Left kidney (tissue), 8 donors: ENCODE measurements at places on chromosomes 5 and 9.

DNA sequence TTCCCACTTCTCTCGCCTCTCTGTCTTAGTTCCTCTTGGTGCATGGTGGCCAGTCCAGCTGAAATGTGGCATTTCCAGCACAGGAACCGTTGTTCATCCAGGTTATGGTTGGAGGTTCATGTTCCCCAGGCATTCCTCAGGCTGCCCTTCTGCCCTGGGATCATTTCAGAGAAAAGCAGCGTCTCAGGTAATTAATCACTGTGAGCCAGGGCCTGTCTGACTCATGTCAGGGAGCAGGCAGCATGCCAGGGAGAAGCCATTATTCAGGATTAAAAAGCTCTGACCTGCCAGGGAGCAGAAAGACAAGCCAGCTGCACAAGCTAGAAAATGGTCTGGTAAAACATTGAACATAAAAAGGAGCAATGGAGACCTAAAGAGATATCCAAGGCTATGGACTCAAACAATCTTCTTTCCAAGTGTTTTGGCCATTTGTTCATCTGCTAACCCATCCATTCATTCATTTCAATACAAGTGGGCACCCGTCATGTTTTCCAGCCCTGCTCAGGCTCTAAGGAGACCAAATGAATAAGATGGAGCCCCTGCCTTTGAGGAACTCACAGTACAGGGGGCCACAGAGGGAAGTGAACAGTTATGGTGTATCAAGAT, 241.4 kb downstream of the DRD1 start:
- DNase-seq = peak; percentile 57

DNA sequence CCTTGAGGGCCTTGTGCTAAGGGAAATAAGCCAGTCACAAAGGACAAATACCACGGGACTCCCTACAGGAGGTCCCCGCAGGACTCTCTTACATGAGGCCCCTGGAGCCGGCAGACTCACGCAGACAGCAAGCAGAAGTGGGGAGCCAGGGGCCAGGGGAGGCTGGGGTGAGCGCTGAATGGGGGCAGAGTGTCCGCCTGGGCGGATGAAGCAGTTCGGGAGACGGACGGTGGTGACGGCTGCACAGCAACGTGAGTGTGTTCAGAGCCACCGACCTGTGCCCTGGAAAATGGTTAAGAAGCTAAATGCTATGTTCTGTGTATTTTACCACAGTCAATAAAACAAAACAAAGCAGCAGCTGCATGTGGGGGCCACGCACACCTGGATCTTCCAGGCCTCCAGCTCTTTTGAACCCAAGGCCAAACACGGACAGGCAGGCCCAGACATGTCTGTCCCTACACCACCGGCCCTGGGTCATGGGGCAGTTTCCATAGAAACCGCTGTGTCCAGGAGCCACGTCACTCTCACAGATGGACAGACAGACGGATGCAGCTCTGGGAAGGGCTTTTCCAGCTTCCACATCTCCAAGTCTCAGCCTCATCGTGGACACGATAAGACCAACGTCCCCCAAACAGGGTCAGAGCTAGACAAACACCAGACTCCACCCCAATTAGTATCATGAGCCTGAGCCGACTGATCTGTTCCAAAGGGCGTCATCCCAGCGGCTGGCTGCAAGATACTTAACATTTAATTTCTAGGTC, 103.9 kb downstream of the VAV2 start:
- DNase-seq = no peak

DNA sequence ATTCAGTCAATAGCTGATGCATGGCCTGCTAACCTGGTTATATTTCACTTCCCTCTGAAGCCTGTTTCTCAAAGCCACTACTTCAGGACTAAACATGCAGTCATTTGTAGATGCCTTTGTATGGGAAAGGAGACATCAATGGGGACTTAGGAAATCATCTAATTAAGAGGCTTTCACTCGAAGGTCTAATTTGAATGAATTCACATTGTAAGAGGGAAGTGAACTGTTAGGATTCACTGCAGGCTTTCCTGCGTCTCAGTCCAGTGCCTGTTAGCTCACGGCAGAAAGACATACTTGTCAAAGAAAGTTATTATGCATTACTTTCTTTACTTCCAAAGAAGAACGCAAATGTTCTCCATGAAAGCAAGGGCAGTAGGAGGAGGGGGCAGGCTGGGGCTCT, 50.6 kb upstream of the CDK20 start:
- DNase-seq = no peak

GRCh38 chr9:38649731-38650363, 29.5 kb upstream of the ANKRD18A start:
- no peak for DNase-seq

- no peak for DNase-seq
These were observed 376.6 kb upstream of the TUSC1 start for GRCh38 chr9:26054600-26055520.

GRCh38 chr5:26492906-26493459, 545.4 kb downstream of the CDH9 start:
- no peak for DNase-seq

GRCh38 chr9:99039505-99040182, 65.3 kb upstream of the TGFBR1 start:
- DNase-seq = no peak

DNA sequence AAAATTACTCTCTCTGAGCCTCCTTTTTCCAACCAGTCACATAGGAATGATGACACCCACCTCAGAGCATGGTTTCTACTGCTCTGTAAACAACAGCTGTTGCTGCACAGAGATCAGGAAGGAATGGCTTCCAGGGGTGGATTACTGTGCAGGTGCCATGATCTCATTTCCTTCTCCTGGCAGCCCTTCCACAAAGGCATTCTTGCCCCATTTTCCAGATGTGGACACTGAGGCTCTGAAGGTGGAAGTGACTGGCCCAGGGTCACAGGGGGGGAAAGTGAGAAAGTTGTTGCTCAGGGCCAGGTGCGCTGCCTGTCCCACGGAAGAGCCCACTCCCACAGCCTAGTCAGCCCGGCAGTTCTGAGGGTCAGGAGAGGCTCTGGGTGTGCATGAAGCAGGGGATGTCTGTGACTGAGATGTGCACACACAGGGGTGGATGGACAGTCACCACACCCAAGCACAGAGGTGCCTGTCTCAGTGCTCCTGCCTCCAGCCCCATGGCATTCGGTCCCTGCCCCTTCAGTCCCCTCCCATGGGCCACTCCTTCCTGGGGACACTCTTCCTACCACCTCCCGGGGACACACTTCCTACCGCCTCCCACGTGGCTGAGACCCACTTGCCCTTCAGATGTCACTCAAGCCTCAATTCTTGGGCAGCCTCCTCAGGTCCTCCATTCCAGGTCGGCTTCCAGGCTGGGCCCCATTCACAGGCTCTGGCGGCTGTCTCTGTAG, 17.0 kb downstream of the FGFR4 start:
- no peak for DNase-seq

GRCh38 chr5:149665416-149666175, 64.5 kb upstream of the PPARGC1B start:
- no peak for DNase-seq

GRCh38 chr5:5751498-5751897, 329.0 kb downstream of the ICE1 start:
- no peak for DNase-seq

DNA sequence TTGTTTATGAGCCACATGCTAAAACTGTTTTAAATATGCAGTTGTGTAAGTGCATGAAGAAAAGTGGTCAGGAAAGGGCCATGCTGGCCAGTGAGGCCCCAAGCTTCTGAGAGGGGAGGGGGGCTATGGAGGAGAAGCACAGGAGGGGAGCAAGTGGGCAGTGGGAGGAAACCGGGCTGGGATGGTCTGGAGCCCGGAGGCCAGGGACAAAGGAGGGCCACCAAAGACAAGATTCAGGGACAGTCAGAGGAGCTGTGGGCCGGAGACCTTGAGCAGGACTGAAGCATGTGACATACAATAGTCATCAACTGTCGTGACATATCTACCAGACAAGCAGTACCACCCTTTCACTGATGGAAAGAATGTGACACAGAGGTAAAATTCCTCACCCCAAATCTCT, 333.2 kb upstream of the IRX1 start:
- no peak for DNase-seq

- no peak for DNase-seq
These were observed 15.9 kb upstream of the OMD start for GRCh38 chr9:92439921-92440750.

DNA sequence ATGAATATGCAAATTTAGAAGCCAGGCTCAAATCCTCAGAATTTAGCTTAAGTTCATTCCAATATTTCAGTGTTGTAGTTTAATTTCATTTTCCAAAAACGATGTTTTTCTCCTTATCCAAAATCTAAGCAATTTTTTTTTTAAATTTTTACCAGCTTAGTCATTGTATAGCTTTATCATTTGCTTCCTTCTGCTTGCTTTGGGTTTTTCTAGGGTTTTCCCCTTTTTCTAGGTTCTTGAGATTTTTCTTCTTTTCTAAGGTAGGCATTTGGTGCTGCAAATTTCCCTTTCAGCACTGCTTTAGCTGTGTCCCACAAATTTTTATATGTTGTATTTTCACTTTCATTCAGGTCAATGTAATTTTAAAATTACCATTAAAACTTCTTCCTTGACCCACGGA, 34.4 kb upstream of the CCDC112 start:
- DNase-seq = no peak

GRCh38 chr5:150615141-150615699, 25.2 kb upstream of the SYNPO start:
- no peak for DNase-seq

DNA sequence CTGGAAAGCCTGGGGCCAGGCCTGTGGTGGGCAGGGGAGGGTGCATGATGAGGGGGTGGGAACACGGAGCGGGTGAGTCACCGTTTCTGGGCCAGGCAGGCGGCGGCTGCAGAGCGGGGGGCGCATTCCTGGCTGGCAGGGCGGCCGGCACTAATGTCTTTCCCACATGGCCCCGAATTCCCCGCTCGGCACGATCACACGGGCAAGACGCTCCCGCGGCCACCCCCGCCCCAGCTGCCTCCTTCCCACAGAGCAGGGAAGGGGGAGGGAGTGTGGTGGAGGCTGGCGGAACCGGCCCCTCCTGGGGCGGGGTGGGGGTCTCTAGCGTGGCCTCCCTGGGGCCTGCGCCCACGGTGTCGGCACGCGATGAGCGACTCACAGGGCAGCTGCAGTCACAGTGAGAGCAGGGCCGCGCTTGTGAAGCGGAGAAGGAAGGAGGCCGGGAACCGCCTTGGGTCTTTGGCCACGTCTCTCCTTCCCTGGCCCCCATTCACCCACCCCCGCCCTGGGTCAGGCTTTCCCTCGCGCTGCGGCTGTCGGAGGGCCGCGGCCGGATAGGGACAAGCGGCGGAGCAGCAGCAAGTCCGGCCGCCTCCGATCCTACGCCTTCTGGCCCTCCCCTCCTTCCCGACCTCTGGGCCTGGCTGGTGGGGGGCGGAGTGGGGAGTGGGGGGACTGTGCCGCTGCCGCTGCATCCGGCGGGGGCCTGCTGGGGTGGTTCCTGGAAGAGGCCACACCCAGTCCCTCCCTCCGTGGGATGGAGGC, 48.9 kb downstream of the CXXC5 start:
- DNase-seq = peak; percentile 82

- no peak for DNase-seq
These were observed 10.1 kb downstream of the EEIG1 start for GRCh38 chr9:127970401-127971313.

- DNase-seq = no peak
These were observed 115.4 kb downstream of the ST8SIA4 start for GRCh38 chr5:100787648-100788047.

GRCh38 chr9:92686954-92687353, 17.0 kb upstream of the IPPK start:
- DNase-seq = no peak
